GM13976 (cell line): ENCODE measurements at places on chromosomes 7 and 10.

- DNase-seq = peak; percentile 17
These were observed 51.6 kb upstream of the SRRM3 start for GRCh38 chr7:76149847-76150691.

DNA sequence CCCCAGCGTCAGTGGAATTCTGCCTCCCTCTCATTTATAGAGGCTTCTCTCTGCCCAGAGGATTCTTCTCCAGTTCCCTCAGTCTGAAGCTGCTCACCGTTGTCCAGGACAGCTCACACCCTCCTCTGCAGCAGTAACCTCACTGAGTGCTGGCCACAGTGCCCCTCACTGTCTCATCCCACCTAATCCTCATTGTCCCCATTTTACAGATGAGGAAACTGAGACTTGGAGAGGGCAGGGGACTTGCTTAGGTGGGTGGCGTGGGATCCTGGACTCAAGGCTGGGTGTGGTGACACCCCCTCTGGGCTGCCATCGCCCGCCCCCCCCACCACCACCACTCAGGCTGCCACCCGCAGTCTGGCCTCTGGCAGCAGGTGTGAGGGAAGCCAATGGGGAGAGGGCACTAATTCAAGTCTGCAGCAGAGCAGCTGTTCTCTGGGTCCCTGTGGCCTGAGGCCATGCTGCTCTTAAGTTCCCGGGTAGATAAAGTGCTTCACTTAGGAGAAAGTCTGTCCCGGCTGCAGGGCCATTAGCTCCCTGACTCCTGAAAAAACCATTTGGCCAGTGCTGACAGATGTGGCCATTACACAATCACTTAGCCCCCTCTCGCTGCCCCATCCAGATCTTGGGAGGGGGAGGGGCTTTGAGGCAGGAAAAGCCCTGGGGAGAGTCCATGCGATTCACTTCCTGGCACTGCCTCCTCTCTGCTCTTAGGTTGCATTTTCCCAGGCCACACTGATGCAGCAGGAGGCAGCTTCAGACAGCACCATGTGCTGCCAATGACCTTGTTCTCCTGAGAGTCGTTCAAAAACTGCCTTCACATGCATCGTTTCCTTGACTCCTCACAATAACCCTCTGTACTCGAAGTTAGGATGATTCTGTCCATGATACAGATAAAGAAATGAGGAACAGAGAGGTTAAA lies 36.3 kb downstream of the DRGX start:
- no peak for DNase-seq

DNA sequence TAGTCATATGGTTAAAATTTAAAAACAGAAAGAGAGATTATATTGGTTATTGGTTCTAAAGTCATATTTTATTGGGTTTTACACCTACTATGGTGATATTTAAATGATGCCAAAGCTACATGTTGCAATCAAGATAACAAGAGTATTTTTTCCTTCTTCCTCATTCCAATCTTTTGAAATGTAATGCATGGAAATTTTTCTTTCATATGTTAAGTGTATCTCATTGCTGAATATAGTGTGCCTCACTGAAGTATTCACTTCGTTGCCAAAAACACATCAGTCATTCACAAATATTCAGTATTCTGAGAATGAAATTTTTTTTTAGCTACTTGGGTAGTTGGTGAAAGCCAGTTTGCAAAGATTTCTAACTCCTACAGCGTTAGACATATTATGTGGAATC lies 19.5 kb downstream of the HDAC9 start:
- no peak for DNase-seq

DNA sequence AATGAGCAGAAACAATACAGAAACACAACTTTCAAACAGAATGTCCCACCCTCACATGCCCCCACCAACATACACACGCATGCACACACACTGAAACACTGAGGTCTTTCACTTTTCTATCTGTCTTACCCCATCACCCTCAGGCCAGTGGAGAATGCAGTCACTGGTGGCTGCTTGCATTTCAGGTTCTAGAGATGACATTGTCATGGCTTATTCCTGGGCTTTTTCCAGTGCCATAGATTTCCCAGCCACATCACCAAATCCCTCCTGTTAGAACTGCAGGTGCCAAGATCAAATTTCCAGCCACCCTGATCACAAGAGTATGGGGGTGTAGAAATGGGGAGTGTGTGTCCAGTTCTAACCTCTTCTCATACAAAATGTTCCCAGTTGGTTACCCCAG lies 68.4 kb downstream of the CACNA2D1 start:
- DNase-seq = no peak

DNA sequence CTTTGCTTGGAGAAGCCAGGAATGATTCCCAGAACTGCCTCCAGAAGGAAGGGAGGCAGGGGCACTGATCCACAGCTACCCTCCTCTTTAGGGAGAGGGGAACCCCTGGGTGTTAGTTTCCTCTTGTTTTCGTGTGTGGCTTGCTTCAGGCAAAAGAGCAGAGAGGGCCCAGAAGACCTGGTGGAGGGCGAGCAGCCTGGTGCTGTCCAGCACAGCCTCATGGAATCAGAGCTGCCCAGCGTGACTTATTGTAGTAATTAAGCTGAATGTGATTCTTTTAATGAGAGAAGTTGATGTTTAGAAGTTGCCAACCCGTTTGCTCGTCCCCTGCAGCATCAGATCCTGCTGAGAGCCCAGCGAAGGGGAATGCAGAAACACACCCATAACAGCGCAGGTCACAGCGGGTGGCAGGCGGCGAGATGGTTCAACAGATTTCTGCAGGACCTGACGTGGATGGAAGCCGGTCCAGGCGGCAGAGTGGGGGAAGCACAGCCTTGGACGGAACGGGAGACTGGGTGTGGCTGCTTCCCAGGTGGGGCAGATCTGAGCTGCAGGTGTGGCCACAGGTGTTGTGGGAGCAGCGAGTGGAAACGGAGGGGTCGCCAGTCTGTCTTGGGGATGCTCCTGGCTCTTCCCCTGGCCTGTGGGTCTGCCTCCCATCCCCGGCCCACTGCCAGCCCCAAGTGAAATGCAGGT lies 53.7 kb upstream of the SHH start:
- DNase-seq = no peak
